ENCODE measurements at places on chromosomes 5 and 9.

GRCh38 chr9:81798606-81799005, 109.3 kb upstream of the TLE1 start:
- peak; percentile 10 for DNase-seq

DNA sequence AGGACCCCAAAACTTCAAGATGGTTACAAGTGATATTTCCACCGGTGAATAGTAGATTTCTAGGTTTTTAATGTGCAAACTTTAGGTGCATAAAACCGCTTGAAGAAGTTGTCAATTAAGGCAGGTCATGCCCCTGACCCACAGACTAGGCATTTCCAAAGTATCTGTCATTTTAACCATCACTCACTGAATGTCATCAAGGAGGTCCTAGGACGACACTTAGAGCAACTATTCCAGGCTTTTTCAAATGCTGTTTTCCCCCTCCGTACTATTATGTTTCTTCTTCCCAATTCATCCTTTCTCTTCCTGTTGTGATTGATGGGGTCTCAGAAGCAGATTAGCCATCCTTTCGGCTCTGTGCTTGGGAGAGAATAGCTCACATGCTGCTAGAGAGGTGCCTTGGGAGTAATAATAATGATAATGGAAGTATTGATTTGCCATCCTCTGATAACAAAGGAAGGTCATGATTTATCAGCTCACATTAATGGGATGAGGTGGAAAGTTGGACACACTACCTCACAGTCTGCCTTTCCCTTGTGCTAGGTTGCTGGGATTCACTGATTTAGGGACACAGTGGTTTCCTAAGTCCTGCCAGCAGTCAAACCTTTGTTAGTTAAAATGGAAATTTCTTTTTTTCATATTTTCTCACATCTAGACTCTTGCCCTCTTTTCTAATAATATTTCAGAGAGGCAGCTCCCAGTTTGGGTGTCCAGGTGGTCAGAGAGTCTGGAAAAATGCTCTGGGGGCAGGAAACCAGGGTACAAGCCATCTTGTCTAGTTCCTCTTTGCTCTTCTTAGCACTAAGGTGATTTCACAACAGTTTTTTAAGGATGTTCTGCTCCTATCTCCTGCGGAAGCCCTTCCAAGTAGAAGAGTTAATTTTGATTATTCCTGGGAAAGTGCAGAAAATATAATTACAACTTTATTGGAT, 67.0 kb downstream of the PTTG1 start:
- no peak for DNase-seq

DNA sequence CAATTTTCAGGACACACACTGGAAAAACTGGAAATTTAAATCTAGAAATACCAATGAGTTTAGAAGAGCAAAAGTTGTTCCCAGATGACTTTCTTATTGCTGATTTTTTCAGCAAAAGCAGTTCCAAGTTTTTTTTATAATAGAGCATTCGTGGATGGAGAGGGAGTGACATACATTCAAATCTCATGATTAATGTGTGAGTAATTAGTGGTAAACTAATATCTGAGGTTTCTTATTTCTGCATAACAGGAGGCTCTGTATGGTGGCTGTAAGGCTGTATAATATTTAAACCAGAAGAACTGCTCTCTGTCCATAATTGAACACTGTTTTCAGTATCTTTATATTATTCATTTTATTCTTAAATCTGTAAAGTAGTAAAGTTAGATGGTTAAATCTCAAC, 25.8 kb downstream of the LYSMD3 start:
- no peak for DNase-seq

DNA sequence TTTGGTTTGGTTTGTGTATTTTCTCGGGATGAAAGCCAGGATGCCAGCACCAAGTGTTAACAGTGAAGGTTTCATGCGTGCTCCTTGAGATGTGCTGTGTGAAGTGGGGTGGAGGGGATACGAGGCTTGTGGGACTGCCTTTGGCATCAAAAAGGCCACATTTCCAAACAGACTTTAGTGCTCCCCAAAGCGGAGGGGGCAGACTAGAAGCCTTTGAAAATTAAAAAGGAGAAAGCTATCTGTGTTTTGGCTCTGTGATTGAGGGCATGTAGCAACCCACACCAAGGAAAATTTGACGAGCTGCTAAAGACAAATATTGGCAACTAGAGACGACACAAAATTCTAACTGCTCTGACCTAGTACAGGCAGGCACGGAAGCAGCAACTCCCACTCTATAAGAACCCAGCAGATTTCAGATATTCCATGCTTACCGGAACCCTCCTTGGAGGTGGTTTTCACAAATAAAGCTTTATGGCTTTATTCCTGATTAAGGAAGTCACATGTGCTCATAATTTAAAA, 154.5 kb downstream of the ARSB start:
- no peak for DNase-seq

GRCh38 chr5:151569132-151570046, 21.7 kb downstream of the FAT2 start:
- no peak for DNase-seq

GRCh38 chr9:76985581-76985980, 33.9 kb upstream of the FOXB2 start:
- no peak for DNase-seq

- DNase-seq, result no peak
These were observed 125.6 kb downstream of the RAB3C start for GRCh38 chr5:58708456-58708855.

DNA sequence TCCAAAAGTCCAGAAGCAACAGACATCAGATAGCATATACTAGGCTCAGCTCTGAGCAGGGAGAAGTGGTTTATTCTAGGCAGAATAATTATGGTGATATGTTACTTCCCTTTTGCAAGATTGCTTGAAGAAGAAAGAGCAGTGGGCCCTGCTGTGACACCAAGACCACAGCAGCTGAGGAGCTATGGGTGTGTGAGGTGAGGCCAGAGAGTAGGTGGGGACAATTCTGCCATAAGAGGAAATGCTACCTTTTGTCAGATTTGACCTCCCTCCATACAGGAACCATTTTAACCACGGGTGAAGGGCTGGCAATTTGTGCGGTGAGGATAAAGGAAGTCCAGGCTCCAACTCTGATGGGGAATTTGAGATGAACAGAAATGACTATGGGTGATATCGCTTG, 51.3 kb downstream of the TNFSF15 start:
- no peak for DNase-seq

DNA sequence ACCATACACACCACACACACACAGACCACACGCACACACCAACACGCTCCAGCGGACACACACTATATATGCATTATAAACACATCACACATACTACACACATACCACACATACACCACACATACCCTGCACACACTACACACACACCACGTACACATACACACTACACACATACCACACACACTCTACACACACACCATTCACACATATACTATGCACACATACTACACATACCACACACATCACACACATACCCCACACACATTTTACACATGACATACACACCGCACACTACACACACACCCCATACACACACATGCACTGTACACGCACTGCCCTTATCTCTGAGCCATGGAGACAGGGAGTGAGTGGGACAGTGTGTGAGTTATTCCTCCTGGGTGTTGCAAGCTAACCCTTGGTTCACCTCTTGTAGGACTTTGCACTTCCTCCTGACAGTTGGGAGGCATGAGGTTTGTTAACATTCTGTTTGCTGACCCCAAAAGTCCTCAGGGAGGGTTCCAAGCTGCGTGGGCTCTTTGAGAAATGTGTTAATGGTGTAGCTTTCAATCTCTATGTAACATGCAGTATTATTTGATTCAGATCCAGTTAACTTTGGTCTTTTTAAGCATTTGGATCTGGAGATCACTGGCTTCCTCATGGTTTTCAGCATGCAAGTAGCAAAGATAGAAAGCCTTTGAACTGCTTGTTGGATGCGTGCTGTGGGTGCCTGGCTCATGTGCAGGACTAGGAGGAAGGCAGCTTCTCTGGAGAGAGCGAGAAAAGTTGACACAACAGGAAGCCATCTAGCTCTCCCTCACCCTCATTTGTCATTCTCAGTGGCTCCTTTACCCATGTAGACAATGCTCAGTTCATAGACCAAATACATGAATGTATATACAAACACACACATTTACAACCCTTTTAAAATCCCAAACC, 13.7 kb downstream of the IL31RA start:
- peak; percentile 83 for DNase-seq

- DNase-seq, result peak; percentile 18
These were observed 323.9 kb downstream of the TMEM161B start for GRCh38 chr5:87944553-87945285.

DNA sequence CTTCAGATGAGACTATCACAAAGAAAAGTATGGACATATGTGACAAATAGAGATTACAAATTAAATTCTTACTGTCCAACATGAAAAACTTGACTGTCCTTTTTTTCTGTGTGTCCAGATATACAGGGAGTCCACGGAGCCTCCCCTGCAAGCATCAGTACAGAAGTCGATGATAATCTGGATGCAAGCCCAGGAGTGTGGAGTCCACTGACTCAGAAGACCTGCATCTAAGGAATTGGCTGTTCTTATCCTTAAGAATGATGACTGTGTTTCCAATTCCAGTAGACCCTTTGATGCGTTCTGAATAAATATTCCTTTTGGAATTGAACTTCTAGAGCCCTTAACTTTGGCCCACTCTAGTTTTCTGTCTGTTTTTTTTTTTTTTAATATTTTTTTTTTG, 56.7 kb upstream of the TAF11L2 start:
- DNase-seq, result peak; percentile 97

DNA sequence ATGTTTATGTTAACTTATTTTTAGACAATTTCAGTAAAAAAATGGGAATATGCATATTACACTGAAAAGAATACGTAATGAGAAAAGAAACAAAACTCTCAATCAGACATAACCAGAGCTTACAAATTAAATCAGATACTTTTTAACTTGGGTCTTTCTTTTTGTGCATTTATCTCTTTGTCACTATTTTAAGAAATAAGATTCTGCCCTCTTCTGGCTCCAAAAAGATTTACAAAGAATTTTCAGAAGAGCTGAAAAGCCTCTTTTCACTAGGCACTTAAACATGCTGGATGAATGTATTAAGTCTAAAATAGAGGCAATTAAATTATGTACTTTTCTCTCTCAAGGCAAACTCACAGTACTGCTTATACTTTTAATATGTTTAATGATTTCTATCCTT, 55.5 kb downstream of the CEP120 start:
- peak; percentile 12 for DNase-seq

DNA sequence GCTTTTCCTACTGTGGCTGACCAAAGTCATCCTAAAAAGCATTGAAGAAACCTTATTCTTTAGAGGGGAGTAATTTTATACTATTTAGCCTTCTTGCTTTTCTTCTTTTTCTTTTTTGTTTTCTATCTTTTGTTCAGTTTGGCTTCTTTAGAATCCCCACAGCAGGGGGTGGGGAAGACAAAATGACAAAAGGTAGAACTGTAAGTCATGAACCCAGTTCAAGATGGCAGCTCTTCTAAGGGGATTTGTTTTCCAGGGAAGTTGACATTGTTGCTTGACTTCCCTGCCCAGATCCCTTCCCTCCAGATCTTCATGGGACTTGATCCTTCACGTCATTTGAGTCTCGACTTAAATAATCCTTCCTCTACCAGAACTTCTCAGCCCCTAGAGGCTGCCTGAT, 692.4 kb upstream of the DMAC1 start:
- no peak for DNase-seq

DNA sequence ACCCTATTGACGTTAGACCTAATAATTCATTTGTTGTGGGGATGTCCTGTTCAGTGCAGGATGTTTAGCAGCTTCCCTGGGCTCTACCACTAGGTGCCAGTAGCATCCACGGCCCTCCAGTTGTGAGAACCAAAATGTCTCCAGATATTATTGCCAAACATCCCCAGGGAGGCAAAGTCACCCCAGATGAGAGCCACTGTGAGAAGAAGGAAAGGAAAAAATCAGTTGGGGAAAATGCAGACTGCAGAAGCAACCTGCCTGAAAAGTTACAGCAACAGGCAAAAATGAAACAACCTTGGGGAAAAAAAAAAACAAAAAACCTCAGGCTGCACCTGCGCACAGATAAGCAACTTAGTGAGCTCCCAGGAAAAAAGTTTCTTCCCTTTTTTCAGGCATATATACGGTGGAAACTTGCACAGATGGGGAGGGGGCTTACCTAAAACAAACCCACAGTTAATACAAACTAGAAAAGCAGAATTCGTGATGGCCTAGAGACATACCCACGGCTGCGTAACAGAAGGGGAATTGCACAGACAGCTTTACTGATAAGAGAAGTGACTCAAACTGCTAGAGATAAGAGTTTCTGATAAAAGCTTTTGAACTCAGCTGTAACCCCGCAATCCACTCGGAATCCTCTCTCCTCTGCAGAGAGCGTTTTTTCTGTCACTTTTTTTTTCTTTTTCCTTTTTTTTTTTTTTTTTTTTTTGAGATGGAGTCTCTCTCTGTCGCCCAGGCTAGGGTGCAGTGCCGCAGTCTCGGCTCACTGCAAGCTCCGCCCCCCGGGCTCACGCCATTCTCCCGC, 29.8 kb upstream of the FBP1 start:
- DNase-seq, result peak; percentile 80

DNA sequence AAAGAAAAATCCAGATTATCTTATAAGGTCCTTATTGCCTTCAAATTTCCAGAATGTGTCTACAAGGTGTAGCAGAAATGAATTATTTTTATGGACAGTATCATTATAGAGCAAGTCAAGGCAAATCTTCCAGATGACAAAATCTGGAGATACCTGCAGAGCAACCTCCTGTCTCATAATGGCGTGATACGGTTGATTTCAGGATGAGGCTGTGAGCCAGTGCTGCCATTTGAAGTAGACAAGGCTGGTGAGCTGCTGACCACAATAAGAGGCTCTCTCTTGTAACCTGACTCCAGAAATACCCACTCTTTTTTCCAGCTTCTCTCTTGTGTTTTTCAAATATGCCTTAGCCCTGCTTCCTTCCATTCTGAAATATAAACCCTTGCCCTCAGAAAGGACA, 108.2 kb downstream of the HTR1A start:
- no peak for DNase-seq

GRCh38 chr5:37641933-37642332, 197.9 kb downstream of the GDNF start:
- DNase-seq, result peak; percentile 25

- peak; percentile 22 for DNase-seq
These were observed 204.2 kb upstream of the CD180 start for GRCh38 chr5:67400752-67401151.

DNA sequence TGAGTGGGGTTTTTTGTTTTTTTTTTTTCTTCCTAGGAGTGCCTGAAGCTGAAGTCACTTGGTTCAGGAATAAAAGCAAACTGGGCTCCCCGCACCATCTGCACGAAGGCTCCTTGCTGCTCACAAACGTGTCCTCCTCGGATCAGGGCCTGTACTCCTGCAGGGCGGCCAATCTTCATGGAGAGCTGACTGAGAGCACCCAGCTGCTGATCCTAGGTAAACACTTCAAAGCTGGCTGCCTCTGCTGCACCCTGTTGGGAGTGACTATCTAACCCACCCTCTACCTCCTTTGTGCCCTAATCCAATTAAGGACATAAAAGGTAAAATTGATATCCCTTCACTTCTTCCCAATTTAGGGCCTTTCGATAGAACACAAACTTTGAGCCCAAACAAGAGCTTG, 206.8 kb downstream of the SAXO1 start:
- no peak for DNase-seq

GRCh38 chr5:58759745-58760144, 176.9 kb downstream of the RAB3C start:
- DNase-seq, result no peak

Measured in iris pigment epithelial cell (primary cell).